ENCODE measurements at places on chromosomes 1 and 21. TPM values are rescaled to one million over a fixed set of nuclear protein-coding genes. Genes with fewer than 3 reads are reported as not detected.

Gene ACTL8
- 0.15 TPM for total RNA-seq

DNA sequence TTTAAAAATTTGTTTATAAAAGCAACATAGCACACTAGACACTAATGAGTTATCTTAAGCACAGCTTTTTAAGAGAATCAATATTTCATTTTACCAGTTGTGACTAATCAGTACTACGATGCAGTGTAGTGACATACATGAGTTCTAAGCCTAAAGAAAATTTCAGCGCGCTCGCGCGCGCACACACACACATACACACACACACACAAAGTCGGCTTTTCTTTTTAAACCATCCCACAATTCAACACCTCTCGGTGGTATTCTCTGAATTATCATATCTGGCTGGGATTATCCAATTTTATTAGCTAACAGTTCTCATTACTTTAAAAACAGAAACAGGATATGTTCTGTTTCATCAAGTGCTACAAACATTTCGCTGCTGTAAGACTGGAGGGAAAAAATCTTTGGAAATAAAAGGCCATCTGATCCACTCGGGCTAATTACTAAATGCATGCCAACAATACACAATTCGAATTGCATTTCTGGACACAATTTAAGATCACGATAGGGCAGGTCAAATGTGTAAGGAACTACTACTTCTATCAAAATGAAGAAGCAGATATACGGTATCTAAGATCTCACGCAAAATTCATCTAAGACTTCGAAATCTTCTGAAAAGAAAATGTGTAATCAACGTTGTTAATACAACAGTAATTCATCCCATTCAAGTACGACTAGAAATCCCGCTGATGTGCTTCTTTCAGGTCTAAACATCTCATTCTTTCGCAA lies 1.2 kb downstream of the TUT4 start:
- DNase-seq, result peak; percentile 48

GRCh38 chr1:2403273-2403672 lies 9.1 kb downstream of the PEX10 start:
- DNase-seq, result no peak

GRCh38 chr1:219441884-219442283 lies 171.0 kb downstream of the ZC3H11B start:
- no peak for DNase-seq
